A549 treated with GW870086 at 1 μM for 4 hours (cell line): ENCODE measurements at places on chromosomes 4 and X. TPM values are rescaled to one million over a fixed set of nuclear protein-coding genes. Genes with fewer than 3 reads are reported as not detected.

Gene TMEM255A
- total RNA-seq, result 0.27 to 0.49 TPM (median 0.42 TPM) in 5 replicates

Gene STOX2
- 2.4 to 4.1 TPM (median 3.0 TPM) in 5 replicates for total RNA-seq

Gene ANTXR2
- 2.8 to 4.7 TPM (median 3.7 TPM) in 5 replicates for total RNA-seq

Gene GPC4
- total RNA-seq, result 0.03 to 0.05 TPM in 2 of 5 replicates, not detected in the others

Gene SMPX
- total RNA-seq, result 0.15 TPM in 1 of 5 replicates, not detected in the others

Gene TSPAN6
- total RNA-seq, result 35.2 to 43.3 TPM (median 41.1 TPM) in 5 replicates

Gene HTN1
- total RNA-seq, result not detected in 5 replicates

Gene ZBTB49
- 2.5 to 2.8 TPM (median 2.7 TPM) in 5 replicates for total RNA-seq

Gene BGN
- total RNA-seq, result 0.07 TPM in 1 of 5 replicates, not detected in the others

Gene CSAG1
- 0.17 to 0.45 TPM (median 0.26 TPM) in 4 of 5 replicates, not detected in the other for total RNA-seq

Gene GABRG1
- total RNA-seq, result not detected in 5 replicates

Gene KIF4A
- total RNA-seq, result 26.0 to 31.5 TPM (median 27.0 TPM) in 5 replicates

Gene OCRL
- 18.4 to 25.8 TPM (median 25.1 TPM) in 5 replicates for total RNA-seq

Gene GAGE12F
- total RNA-seq, result not detected in 5 replicates

Gene F8A2
- not detected in 5 replicates for total RNA-seq

Gene ABLIM2
- 3.3 to 5.4 TPM (median 5.0 TPM) in 5 replicates for total RNA-seq

Gene APELA
- total RNA-seq, result not detected in 5 replicates

Gene MAGEA4
- not detected in 5 replicates for total RNA-seq

Gene ADH1A
- total RNA-seq, result not detected in 5 replicates

Gene GPR50
- total RNA-seq, result 0.14 to 0.37 TPM (median 0.14 TPM) in 5 replicates

Gene DRD5
- total RNA-seq, result not detected in 5 replicates

Gene FAM9C
- total RNA-seq, result 0.13 TPM in 1 of 5 replicates, not detected in the others

Gene RNF175
- not detected in 5 replicates for total RNA-seq

Gene FRAS1
- 1.7 to 3.3 TPM (median 2.6 TPM) in 5 replicates for total RNA-seq

Gene KIT
- not detected in 5 replicates for total RNA-seq

Gene PPP2R2C
- 29.0 to 39.1 TPM (median 34.8 TPM) in 5 replicates for total RNA-seq

Gene ZFYVE28
- total RNA-seq, result 2.7 to 3.7 TPM (median 3.0 TPM) in 5 replicates

Gene RELL1
- total RNA-seq, result 6.9 to 10.3 TPM (median 8.7 TPM) in 5 replicates

Gene CLGN
- 4.2 to 6.1 TPM (median 5.2 TPM) in 5 replicates for total RNA-seq

Gene COL4A5
- 7.9 to 14.7 TPM (median 11.9 TPM) in 5 replicates for total RNA-seq

Gene GASK1B
- total RNA-seq, result 0.26 to 0.67 TPM (median 0.34 TPM) in 5 replicates

Gene SYP
- 2.7 to 3.5 TPM (median 3.0 TPM) in 5 replicates for total RNA-seq

Gene H2BW2
- total RNA-seq, result not detected in 5 replicates

Gene PPBP
- 0.38 to 0.45 TPM in 2 of 5 replicates, not detected in the others for total RNA-seq

Gene APBB2
- 4.7 to 12.1 TPM (median 12.0 TPM) in 5 replicates for total RNA-seq

Gene SAGE1
- 0.06 to 0.07 TPM (median 0.06 TPM) in 3 of 5 replicates, not detected in the others for total RNA-seq

Gene FATE1
- total RNA-seq, result not detected in 5 replicates

Gene UGT2B11
- 0.08 to 0.21 TPM (median 0.14 TPM) in 4 of 5 replicates, not detected in the other for total RNA-seq

Gene CITED1
- total RNA-seq, result 0.90 to 2.6 TPM (median 1.5 TPM) in 5 replicates
